ENCODE measurements at places on chromosomes 2 and 18.
A peak's percentile ranks its signal among the peaks of the same experiment; 100 is the strongest.

DNA sequence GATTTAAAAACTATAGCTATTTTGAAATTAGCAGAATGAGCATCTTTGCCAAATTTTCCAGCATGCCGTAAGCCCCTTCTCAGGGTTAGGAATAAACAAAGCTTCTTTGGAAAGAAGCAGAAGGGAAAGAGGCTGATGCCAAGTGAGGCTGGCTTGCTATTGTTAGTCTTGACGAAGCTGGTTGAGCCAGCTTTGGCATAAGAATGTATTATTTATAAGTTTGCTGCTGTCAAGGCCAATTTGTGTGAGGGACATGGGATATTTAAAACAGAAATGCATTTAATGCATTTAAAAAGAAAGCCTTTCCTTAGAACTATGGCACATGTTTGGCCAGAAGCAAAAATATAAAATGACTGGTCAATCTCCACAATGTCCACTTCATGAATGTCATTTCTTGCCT, 52.5 kb upstream of the TTN start:
- no peak for DNase-seq

DNA sequence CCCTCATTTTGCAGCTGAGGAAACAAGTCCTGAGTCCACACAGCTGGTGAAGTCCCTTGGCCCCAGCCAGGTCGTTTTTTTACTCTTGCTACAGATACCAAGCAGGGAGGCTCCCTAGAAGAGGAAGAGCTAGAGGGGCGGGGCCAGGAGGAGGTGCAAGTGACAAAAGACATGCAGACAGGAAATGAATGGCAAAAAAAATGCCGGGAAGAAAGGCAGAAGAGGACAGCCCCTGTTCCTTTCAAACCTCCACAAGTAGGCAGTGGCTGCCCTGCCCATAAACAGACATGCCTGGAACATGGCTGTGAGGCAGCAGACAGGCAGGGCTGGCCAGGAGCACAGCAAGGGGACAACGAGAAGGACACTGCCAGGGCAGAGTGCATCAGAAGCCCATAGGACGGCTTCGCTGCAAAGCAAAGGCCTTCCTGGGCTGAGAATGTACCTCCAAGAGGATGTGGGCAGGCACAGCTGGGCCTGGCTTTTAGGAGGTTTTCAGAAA, 108.7 kb downstream of the ZBTB7C start:
- peak; percentile 4 for DNase-seq

DNA sequence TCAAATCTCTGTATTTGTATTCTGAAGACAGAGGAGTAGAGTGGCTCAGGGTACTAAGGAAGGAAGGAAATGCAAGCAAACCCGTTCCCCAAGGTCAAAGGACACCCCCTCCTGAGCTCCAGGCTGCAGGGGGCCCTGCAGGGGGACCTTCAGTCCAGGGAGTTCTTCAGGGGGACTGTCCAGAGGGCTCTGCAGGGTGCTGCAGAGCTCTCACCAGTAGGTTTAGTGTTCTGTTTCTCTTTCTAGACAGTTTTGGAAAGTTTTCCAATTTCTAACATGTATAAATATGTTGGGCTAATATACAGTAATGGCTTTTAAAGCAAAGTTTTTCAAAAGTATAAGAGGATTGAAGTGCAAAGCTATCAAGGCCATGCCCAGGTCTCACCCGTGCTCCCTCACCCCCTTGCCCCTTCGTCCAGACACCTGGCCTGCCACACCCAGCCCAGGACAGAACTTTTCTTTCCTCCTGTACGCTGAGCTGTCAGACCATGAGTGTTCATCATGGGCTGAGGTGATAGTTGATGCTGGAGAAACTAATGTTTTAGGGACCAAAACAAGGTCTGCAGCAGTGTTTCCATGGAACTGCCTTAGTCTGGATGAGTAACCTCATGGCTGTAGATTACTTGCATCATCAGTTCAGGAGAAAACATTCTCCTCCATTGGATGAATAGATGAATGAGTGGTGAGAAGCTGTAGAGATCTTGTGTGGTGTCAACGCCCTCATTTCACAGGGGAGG, 134.2 kb downstream of the GLI2 start:
- DNase-seq = no peak

- DNase-seq = no peak
Observed at GRCh38 chr2:7280790-7281189, 363.6 kb downstream of the RNF144A start.

GRCh38 chr18:51171625-51172259, 25.7 kb downstream of the MEX3C start:
- DNase-seq = no peak

- no peak for DNase-seq
Observed at GRCh38 chr2:241070361-241070760, 31.7 kb downstream of the MTERF4 start.

GRCh38 chr2:224063298-224063648, 24.2 kb upstream of the SERPINE2 start:
- DNase-seq = no peak

DNA sequence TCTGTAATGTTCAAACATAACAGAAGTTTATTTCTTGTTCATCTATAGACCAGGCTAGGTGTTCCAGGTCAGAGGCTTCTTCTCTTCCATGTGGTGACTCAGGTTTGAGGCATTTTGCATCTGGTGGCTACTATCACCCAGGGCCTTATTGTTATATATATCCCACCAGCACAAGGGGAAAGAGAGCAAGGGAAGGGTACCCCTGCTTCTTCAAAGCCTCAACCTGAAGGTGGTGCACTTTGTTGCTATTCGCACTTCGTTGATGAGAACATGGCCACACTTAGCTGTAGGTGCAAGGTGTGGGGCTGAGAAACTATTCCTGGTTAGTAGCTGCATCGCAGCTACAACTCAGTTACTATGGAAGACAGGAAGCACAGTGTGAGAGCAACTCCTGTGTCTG, 27.4 kb upstream of the SLC3A1 start:
- DNase-seq = no peak

DNA sequence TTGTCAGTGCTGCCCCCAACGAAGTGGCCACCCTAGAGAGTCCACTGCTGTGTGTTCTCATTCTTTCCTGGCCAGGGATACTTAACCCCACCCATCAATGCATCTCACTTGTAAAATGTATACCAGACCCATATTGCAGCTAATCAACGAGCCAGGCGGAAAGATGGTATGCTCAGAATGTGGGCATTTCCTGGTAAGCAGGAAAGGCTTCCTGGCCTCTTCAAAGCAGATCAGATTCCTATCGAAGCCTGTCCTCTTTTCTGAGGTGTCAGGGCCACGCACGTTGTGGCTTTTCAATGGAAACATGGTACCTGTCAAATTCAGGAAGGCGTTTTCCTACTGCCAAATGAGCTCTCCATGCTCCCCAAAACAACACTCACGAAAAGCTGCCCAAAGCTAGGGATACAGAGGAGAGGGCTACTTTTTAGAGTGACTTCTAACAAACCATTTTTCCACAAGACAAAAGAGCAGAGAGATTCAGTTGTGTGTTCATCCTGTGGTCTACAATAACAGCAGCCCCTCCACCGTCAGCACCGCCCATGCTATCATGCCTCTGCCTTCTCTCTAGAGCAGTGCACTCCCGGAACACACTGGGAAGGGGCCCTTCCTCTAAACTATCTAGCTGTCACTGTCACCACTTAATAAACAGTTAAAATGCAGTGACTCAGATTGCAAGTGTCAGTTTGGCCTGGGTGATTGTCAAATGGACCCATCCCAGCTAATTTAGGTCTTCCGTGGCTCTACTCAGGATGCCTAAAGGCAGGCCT, 535.1 kb downstream of the RNF144A start:
- DNase-seq = peak; percentile 10

- no peak for DNase-seq
Observed at GRCh38 chr2:159230145-159230877, 56.2 kb downstream of the WDSUB1 start.
